Omental fat pad (tissue), 4 donors: ENCODE measurements at places on chromosomes 7 and 10. TPM values are rescaled to one million over a fixed set of nuclear protein-coding genes. Genes with fewer than 3 reads are reported as not detected.

The FHIP2A gene
- total RNA-seq, result 30.8 TPM

The SPDYE9 gene
- not detected for total RNA-seq

The OR9A2 gene
- total RNA-seq, result not detected

The ASIC3 gene
- 3.2 TPM for total RNA-seq

The RHBDD2 gene
- 51.9 TPM for total RNA-seq

The MYL10 gene
- total RNA-seq, result not detected

The TNRC18 gene
- 26.0 TPM for total RNA-seq

The WNT8B gene
- not detected for total RNA-seq

The TUBB8 gene
- total RNA-seq, result 0.88 TPM

The CDHR1 gene
- total RNA-seq, result 0.24 TPM

The ITPRID1 gene
- not detected for total RNA-seq

The CDNF gene
- 1.4 TPM for total RNA-seq

The COL28A1 gene
- 0.25 TPM for total RNA-seq

The PDCD4 gene
- 127 TPM for total RNA-seq

The MINDY4 gene
- total RNA-seq, result 11.0 TPM

The PWWP2B gene
- total RNA-seq, result 14.4 TPM

The LFNG gene
- 4.7 TPM for total RNA-seq

The DHX32 gene
- 21.5 TPM for total RNA-seq

The PLPP4 gene
- not detected for total RNA-seq
